ENCODE measurements at places on chromosomes 2 and 18.
A peak's percentile ranks its signal among the peaks of the same experiment; 100 is the strongest.

DNA sequence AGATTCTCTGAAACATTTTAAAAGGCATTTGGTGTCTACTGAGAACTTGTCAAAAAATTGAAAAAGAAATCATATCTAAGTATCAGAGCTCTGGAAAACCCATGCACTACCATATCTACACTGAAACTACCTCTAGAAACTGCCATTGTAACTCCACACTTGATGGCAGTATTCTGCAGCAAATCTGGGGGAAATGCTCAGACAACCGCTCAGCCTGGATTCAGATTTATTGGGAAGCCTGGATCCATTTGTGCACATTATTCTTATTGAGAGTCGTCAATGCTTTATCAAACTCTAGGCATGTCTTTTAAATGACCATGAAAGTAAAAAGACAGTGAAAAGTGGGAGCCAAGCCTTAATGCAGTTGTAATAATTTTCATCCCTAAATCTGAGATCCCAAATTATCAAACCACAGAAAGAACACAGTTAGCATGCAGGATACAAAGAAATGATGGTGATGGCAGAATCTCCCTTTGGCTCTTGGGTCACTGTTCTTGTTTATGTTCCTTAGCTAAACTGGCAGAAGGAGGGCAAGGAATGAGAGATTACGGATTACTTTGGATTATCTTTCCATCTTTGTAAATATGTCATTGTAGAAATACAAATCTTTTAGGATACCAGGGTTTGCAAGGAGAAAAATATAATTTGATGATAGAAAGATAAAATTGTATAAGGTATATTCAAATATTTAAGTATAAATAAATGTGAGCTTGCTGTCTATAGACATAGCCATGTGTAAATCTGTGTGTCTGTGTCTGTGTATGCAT is 512.1 kb upstream of the SYT4 start:
- no peak for DNase-seq

DNA sequence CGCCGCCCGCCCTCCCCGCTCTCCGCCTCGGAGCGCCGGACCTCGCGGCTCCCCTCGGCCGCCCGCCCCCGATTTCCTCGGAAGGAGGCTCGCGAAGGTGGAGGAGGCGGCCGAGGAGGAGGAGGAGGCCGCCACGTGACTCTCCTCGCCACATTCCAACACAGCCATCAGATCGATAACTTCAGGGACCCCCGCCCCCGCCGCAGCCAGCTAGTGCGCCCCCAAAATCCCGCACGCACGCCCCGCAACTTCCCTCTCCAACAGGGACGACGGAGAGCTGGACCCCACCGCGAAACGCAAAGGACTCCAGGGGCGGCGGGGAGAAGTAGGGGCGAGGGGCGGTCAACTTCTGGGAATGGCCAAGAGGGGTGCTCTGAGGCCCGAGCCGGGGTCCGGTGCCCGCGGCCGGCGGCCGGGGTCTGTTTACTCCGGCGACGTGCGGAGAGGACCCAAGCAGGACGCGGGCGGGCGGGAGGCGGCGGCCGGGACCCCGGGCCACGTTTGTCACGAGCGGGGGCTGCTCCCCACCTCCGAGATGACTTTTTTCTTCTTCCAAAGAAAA is 2.0 kb downstream of the ZNF521 start:
- DNase-seq: no peak

DNA sequence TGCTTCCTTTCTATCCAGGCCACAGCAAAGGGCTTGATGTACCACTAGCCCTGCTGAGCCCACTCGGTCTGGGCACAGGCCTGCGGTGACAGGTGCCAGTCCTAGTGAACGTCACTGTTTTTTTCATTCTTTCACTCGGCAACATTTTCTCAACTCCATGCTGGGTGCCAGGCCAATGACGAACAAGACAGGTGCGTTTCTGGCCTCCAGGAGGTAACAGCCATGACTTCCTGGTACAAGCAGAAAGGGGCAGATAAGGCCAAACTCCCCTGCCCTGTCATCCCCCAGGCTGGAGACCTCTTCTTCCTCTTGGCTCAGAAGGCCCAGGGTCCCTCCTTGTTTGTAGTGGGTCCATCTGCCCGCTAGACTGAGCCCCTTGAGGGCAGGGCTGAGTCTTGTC is 55.7 kb upstream of the OTOF start:
- no peak for DNase-seq

DNA sequence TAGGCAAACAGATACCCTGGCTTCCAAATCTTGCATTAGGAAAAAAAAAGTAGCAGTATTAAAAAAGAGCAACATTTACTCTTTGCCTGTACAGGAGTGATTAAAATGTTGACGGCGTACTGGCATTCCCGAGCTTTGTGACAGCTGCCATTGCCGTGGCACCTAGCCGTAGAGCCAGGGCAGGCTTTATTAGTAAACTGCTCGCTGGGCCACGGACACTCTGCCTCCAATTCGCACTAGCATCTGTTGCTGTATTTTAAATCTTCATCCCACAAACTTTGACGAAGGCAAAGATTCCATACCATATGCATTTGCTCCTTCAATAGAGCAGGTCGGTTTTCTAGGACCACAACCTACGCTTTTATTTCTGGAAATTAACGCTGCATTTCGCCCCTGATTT is 44.5 kb upstream of the EPHA4 start:
- no peak for DNase-seq

- no peak for DNase-seq
Measured at GRCh38 chr2:236090027-236090382, 78.2 kb downstream of the GBX2 start.

- DNase-seq: no peak
Measured at GRCh38 chr2:70658476-70658875, 104.8 kb upstream of the TGFA start.

DNA sequence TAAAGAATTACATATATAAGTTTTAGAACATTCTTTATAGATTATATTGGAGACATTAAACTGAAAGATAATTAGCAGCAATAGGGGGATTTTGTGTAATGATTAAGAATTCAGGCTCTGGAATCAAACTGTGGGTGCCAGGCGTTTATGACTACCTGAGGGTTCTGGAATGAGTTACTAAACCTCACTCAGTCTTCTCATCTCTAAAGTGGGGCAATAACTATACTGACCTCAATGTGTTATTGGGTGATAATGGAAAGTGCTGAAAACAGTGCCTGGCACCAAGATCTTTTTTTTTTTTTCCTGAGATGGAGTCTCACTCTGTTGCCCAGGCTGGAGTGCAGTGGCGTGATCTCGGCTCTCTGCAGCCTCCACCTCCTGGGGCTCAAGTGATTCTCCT is 7.2 kb downstream of the SERPINB8 start:
- DNase-seq: no peak

DNA sequence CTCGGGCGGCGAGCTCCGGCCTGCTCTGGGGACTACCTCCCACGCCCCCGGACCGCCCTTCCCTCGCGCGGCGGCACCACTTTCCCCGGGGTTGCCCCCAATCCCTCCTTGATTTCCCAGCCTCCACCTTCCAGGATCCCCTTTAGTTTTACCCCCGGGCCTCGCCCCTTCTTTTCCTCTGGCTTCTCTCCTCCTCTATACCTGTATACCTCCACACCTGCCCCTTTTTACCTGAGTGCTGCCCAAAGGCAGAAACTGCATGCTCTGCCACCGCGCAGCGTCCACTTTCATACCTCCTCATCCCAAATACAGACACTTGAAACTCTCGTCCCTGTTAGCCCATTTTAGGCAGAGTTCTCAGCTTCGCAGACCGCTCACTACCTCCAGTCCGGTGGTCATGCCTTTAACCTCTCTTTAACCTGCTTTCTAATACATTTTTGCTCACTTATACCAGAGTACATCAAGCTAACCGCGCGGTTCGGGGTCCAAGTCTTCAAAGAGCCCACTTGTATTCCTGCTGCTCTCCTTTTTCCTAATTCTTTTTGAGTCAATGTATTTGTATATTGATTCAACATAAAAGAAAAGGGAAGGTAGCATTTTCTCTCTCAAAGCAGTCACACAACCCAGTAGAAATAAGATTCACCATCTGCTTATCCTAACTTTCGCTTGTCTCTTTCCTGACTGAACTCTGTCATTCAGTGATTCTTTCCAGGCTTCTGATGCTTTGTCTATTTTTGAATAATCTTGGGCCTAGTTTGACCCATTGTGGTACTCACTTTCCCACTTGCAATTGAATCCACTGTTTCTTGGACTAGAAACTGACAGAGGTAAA is 901 bp downstream of the SPOPL start:
- DNase-seq: peak; percentile 25

GRCh38 chr2:240986787-240987411 is 11.5 kb upstream of the SNED1 start:
- peak; percentile 11 for DNase-seq

- no peak for DNase-seq
Measured at GRCh38 chr2:235212501-235213158, 260.8 kb downstream of the SH3BP4 start.

DNA sequence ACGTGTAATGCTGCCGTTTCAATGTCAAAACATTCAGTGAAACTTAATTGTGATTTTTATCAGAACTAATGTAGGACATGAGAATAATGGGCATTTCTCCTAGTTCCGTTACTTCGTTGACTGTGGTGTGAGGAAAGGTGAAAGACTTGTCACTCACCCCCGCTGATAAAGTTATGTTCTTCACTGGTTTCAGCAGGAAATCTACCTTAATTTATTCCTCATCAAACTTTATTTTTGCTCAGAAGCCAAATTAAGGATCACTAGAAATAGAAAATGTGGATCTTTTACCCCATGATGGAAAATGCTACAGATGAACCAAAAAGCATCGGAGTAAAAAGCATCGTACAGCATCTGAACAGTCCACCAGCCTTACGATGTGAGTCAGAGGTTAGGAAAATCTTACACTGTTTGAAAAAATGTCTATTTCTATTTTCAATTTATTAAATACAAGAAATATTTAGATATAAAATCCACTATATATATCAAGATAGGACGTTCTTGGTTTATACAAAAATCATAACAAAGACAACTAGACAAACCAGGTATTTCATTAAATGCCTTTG is 1.0 kb upstream of the ROCK1 start:
- peak; percentile 29 for DNase-seq

DNA sequence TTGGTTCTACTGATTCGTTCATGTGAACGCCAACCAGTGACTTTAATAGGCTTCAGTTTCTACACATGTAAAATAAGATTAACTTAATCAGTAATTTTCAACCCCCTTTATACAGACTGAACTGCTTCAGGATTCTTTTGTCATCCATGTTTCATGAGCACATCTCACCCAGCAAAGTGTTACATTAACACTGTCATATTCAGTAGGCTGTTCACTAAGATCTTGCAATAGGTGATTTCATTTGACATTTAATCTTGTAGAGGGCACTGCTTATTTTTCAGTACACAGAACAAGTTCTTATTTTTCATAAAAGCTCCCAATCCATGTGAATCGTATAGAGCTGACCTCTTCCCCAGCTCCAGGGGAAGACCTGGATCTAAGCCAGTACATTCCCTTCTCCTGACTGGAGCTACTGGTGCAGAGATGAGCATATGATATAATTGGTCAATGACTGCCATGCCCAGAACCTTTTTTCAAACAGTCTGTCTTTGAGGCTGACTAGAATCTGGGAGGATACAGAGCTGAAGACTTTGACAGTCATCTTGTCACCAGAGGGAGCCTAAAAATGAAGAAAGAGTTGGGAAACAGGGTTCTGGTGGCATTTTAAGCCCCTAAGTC is 72.2 kb upstream of the CHRNA1 start:
- no peak for DNase-seq

GRCh38 chr2:70094171-70094977 is 7.1 kb downstream of the PCBP1 start:
- no peak for DNase-seq

DNA sequence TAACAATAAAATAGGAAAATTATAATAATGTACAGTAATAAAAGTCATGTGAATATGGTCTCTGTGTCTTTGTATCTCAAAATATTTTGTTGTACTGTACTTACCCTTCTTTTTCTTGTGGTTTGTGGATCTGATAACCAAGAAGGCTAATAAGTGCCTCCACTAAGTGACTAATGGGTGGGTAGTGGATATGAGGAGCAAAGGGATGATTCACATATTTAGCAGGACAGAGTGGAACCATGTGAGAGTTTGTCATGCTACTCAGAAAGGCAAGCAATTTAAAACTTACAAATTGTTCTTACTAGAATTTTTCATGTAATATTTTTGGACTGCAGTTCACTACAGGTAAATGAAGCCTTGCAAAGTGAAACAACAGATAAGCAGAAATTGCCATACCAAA is 1241.2 kb upstream of the CDH2 start:
- no peak for DNase-seq

GRCh38 chr18:13390196-13390595 is 171.6 kb downstream of the LDLRAD4 start:
- DNase-seq: no peak

GRCh38 chr2:153604133-153604532 is 125.6 kb upstream of the RPRM start:
- DNase-seq: no peak

GRCh38 chr2:204732019-204732418 is 186.7 kb downstream of the PARD3B start:
- no peak for DNase-seq

- no peak for DNase-seq
Measured at GRCh38 chr2:54651291-54651690, 72.2 kb upstream of the EML6 start.

GRCh38 chr2:188526701-188527100 is 235.0 kb downstream of the GULP1 start:
- no peak for DNase-seq

GRCh38 chr2:45716915-45717314 is 65.4 kb downstream of the PRKCE start:
- no peak for DNase-seq

- no peak for DNase-seq
Measured at GRCh38 chr2:202267495-202267894, 1.9 kb downstream of the NOP58 start.

DNA sequence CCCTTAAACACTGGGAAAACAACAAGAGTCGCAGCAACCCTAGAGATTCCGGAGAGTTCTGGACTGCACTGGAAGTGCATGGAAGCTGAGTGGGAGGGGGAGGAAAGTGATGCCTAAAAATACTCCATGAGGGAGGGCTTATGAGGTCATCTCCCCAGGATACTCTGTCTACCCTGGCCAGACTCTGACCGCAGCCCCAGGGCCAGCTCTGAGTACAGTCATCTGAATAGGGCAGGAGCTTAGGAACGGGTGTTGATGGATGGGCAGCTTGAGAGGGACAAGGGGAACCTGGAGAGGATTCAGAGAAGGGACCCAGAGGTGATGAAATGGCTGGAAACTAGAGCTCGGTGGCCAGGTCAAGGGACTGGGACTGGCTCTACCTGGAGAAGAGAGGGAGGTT is 79.3 kb upstream of the IGFBP5 start:
- DNase-seq: no peak

DNA sequence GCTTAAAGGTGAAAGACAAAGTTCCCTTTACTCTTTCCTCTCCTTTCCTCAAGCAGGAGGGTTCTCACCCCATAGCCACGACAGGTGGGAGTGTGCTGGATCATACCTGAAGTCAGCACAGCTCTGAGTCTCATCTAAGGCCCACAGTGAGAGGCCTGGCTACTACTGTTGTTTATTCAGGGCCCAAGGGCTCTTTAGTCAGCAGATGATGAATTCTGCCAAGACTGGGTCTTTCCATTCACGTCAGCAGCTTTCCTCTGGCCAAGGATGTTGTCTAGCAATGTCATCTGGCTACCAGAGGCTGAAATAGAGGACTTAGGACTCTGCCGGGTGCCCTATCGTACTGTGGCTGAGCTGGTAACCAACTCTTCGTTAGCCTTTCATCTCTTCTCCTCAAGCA is 308.4 kb upstream of the THUMPD2 start:
- no peak for DNase-seq
